GM23248 (cell line): ENCODE measurements at places on chromosomes 13 and 19. TPM values are rescaled to one million over a fixed set of nuclear protein-coding genes. Genes with fewer than 3 reads are reported as not detected.

Gene PGPEP1
- polyA plus RNA-seq, result 9.4 and 14.5 TPM in 2 replicates

Gene KLK8
- not detected in 2 replicates for polyA plus RNA-seq

Gene KRTDAP
- not detected in 2 replicates for polyA plus RNA-seq

Gene NPAS1
- polyA plus RNA-seq, result 21.1 and 23.2 TPM in 2 replicates

Gene KBTBD6
- 5.1 and 5.7 TPM in 2 replicates for polyA plus RNA-seq

Gene TINCR
- 0.19 TPM in 1 of 2 replicates, not detected in the other for polyA plus RNA-seq

Gene ADGRE3
- polyA plus RNA-seq, result not detected in 2 replicates

Gene CEACAM8
- polyA plus RNA-seq, result not detected in 2 replicates

Gene KCNRG
- polyA plus RNA-seq, result 0.15 and 0.30 TPM in 2 replicates

Gene CLIP3
- 48.2 and 49.0 TPM in 2 replicates for polyA plus RNA-seq
